ENCODE measurements at places on chromosomes 3 and 15. TPM values are rescaled to one million over a fixed set of nuclear protein-coding genes. Genes with fewer than 3 reads are reported as not detected.

DNA sequence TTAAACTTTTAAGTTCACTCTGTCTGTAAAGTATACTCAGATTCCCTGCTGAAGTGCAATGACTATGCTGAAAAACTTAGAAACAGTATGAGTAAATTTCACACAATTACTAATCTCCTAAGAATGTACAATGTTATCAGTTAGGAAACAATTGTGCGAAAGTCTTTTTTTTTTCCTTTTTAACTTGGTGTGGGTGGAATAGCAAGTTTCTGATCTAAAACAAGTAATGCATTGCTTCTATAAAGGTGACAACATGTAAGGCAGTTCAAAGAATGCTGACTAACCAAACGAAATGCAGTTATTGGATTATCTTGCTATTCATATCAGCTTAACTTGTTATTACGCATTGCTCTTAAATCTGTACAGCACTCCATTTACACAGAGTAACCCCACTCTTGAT, 19.3 kb upstream of the SLC12A8 start:
- no peak for DNase-seq
- H3K27ac ChIP-seq, result no peak overlapping the region
- no peaks in the 10 kb centered on the region for H3K27me3 ChIP-seq
- H3K4me3 ChIP-seq, result no peak overlapping the region
- H3K36me3 ChIP-seq, result peaks cover 11% of the 10 kb centered on the region

DNA sequence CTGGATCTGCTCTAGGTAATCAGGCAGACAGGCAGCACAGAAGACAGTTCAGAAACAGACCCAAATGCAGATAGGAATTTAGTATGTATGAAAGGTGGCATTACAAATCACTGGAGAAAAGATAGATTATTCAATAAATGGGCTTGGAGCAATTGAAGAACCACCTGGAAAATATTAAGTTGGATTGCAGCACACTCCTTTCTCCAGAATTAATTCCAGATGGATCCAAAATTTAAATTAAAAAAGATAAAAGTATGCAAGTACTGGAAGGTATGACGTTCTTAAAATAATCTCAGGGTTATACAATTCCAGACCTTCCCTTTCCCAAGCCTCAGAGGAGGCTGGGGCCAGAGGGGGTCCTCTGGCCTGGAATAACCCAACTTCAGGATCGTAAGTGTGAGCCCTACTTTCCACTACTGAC, 32.5 kb downstream of the HRH1 start:
- H3K27me3 ChIP-seq, result peaks cover 7% of the 10 kb centered on the region
- DNase-seq, result no peak
- no peaks in the 10 kb centered on the region for H3K4me1 ChIP-seq
- no peak overlapping the region for H3K4me3 ChIP-seq
- H3K27ac ChIP-seq, result no peak overlapping the region

GRCh38 chr3:43704697-43705096, 14.0 kb downstream of the ABHD5 start:
- H3K4me3 ChIP-seq, result no peak overlapping the region
- no peaks in the 10 kb centered on the region for H3K36me3 ChIP-seq
- H3K4me1 ChIP-seq, result no peaks in the 10 kb centered on the region
- no peaks in the 10 kb centered on the region for H3K27me3 ChIP-seq
- DNase-seq, result no peak

DNA sequence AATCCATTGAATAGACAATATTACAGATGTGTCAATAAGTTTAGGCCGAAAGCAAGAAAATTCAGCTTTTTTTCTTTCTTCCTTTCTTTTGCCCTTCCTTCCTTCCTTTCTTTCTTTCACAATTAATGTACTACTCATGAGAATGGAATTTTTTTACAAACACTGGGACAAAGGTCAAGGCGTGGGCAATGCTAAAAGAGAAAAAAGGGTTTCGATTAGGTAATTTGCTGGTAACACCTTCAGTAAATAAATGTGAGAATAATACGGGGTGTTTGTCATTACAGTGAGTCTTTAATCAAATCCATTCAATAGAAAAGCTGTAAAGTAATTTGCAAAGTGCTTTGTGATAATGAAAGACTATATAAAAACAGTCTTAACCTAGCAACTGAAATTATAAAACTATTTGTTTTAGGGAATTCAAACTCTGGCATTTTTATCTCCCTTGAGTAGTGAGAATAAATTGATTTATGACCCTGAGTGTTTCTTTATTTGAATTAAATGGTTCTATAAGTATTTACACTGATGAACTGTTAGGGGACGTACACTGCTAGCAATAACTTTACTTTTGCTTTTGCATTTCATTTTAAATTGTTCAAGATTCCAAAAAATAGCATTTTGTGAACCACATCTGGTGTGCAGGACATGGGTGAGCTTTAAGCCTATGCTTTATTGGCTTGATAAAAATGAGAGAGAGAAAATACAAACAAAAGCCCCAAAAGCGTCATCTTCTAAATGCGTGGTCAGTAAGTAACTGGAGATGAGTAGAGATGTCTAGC, 104.2 kb upstream of the THRB start:
- H3K4me1 ChIP-seq, result no peaks in the 10 kb centered on the region
- no peak overlapping the region for H3K4me3 ChIP-seq
- H3K36me3 ChIP-seq, result no peaks in the 10 kb centered on the region
- H3K27me3 ChIP-seq, result no peaks in the 10 kb centered on the region

GRCh38 chr3:56778893-56779292, 22.9 kb downstream of the ARHGEF3 start:
- no peak overlapping the region for H3K4me3 ChIP-seq
- no peaks in the 10 kb centered on the region for H3K36me3 ChIP-seq
- H3K27me3 ChIP-seq, result no peaks in the 10 kb centered on the region
- DNase-seq, result no peak

DNA sequence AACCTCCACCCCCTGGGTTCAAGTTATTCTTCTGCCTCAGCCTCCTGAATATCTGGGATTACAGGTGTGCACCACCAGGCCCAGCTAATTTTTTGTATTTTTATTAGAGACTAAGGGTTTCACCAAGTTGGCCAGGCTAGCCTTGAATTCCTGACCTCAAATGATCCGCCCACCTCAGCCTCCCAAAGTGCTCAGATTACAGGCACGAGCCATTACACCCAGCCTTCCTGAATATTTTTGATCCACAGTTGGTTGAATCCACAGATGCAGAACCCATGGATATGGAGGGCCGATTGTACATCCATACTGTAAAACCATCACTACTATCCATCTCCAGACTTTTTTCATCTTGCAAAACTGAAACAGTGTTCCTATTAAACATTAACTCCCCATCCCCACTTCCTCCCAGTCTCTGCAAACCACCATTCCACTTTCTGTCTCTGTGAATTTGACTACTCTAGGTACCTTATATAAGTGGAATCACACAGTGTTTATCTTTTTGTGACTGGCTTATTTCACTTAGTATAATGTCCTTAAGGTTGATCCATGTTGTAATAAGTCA, 8.2 kb upstream of the TMEM62 start:
- H3K27ac ChIP-seq, result no peak overlapping the region
- H3K4me1 ChIP-seq, result no peaks in the 10 kb centered on the region
- DNase-seq, result no peak
- no peak overlapping the region for H3K4me3 ChIP-seq

DNA sequence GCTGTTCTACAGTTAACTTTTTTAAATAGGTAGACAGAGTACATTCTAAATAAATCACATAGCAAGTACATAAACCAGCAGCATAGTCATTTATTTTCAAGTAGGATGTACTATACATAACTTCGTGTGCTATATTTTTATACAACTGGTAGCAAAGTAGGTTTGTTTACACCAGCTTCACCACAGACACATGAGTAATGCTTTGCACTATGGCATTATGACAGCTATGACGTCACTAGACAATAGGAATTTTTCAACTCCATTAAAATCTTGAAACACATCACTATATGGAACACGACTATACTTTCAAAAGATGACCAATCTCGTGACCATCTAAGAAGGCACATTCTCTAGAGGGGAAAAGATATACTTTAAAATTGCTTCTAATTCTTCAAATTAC, 3.5 kb downstream of the TEX55 start:
- peaks cover 4% of the 10 kb centered on the region for H3K4me1 ChIP-seq
- DNase-seq, result no peak
- H3K36me3 ChIP-seq, result no peaks in the 10 kb centered on the region

DNA sequence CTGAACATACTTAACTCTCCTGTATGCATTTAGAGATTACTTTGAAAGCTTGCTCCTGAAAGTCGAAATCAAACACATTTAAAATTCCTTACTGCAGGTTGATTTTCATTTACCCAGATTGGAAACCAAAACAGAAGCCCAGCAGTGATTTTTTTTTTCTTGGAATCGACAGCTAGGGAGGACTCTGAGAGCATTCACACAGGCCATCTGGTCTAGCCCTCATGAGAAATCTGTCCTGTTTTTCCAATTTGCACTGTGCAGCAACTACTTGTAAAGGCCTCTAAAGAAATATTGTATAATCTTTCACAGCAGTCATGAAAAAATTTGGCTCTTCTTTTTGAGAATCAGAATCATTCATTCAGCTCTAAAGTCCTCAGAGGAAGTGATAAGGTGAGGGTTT, 179.2 kb downstream of the KCNAB1 start:
- no peaks in the 10 kb centered on the region for H3K36me3 ChIP-seq
- no peak overlapping the region for H3K27ac ChIP-seq
- H3K4me3 ChIP-seq, result no peak overlapping the region
- DNase-seq, result no peak
- H3K27me3 ChIP-seq, result peaks cover 1% of the 10 kb centered on the region

DNA sequence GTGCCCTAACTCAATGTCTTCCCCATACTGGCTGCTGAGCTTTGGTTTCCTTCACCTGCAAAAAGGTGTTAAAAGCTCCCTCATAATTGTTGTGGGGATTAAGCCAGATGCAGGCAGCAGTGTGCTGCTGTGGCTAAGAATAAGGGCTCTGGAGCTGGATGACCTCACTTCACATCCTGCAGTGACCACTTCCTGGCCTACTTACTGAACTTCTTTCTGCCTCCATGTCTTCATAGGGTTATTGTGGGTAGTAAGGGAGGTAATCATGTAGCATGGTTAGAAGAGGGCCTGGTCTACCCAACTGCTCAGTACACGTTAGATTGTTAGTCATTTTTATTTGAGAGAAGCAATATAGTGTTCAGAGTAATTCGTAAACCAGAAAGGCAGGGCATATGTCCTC, 18.4 kb downstream of the GYG1 start:
- no peaks in the 10 kb centered on the region for H3K4me1 ChIP-seq
- no peak overlapping the region for H3K4me3 ChIP-seq
- no peak overlapping the region for H3K27ac ChIP-seq
- no peak for DNase-seq

DNA sequence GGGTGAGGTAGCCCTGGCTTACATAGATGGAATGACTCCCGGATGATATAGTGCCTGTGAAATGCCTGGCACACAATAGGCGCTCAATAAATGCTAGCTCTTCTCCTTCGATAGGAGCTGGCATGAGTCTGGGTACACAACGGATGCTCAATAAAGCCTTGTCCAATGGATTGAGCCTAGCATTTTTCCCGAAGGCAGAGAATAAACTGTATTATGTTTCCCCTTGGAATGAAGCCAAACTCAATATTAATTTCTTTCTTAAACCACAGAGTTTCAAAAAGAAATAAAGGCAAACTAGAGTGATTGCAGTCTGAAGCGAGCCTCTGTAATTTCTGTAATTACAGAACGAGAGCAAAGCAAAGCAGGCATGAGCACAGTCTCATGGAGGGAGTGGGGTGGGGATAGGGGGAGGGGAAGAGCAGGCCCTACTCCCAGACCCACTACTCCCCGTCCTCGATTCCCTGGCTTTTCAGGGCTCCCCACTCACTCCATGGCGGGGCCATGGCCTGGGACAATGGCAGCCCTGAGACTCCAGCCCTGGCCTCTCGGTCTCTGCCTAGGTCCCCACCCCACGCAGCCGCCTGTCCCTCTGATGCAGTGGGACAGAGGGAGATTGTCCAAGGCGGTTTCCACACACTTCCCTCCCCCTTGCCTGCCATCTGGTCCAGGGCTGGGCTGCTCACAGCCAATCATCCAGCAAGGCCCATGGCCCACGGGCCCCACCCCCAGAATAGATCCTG, 18.0 kb downstream of the SLC6A1 start:
- H3K27ac ChIP-seq, result no peak overlapping the region
- H3K4me1 ChIP-seq, result no peaks in the 10 kb centered on the region
- no peak overlapping the region for H3K4me3 ChIP-seq
- DNase-seq, result no peak
- H3K36me3 ChIP-seq, result no peaks in the 10 kb centered on the region

- no peak overlapping the region for H3K27ac ChIP-seq
- H3K27me3 ChIP-seq, result no peaks in the 10 kb centered on the region
- no peak for DNase-seq
- no peak overlapping the region for H3K4me3 ChIP-seq
Measured at GRCh38 chr3:133460809-133461208, 61.0 kb downstream of the BFSP2 start.

The GOLGA6L7 gene
- 0.52 TPM for polyA plus RNA-seq

The GHRL gene
- 1.4 TPM for polyA plus RNA-seq

The BOC gene
- 14.3 TPM for polyA plus RNA-seq

The PHLDB2 gene
- 24.4 TPM for polyA plus RNA-seq

The ZIC1 gene
- 0.35 TPM for polyA plus RNA-seq

The PCOLCE2 gene
- polyA plus RNA-seq, result 5.4 TPM

The FRMD4B gene
- 38.6 TPM for polyA plus RNA-seq

The CCR8 gene
- polyA plus RNA-seq, result not detected

The CMTM8 gene
- polyA plus RNA-seq, result 6.9 TPM

Measured in cardiac muscle cell (in vitro differentiated cells and primary cell).